ENCODE measurements at places on chromosomes 7 and 10.

DNA sequence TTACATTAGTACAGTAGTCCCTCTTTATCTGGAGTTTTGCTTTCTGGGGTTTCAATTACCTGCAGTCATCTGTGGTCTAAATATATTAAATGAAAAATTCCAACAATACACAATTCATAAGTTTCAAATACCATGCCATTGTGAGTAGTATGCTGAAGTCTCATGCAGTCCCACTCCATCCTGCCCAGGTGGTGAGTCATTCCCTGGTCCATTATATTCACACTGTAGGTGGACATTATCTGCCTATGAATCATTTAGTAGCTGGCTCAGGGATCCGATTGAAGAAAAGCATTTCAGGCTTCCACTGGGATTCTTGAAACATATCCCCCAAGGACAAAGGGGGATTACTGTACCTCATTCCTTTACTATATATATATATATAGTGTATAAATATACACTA, 298.2 kb upstream of the GALNT17 start:
- DNase-seq: no peak

DNA sequence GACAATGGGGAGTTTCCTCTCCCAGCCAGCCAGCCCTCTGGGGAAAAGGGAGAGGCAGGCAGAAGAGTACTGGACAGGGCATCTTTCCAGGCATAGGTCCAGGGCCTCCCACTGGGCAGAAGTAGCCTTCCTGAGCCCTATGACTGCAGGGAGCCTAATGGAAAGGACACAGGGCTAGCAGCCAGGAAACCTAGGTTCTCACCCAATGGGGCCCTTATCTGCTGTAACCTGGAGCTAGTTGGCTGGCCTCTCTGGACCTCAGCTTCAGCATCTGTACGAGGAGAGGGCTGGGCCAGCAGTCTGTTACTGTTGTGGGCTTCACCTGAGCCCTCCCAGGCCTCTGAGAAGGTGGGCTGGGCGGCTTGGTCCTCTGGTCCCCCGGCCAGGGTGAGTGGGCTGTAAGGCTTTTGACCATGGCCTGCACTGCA, 22.4 kb downstream of the LDB3 start:
- DNase-seq: no peak

GRCh38 chr10:125151553-125152449, 8.6 kb downstream of the CTBP2 start:
- DNase-seq: no peak

- no peak for DNase-seq
Measured at GRCh38 chr7:119623427-119623826, 649.5 kb upstream of the KCND2 start.

- no peak for DNase-seq
Measured at GRCh38 chr10:62384447-62385081, 10.4 kb downstream of the ZNF365 start.

DNA sequence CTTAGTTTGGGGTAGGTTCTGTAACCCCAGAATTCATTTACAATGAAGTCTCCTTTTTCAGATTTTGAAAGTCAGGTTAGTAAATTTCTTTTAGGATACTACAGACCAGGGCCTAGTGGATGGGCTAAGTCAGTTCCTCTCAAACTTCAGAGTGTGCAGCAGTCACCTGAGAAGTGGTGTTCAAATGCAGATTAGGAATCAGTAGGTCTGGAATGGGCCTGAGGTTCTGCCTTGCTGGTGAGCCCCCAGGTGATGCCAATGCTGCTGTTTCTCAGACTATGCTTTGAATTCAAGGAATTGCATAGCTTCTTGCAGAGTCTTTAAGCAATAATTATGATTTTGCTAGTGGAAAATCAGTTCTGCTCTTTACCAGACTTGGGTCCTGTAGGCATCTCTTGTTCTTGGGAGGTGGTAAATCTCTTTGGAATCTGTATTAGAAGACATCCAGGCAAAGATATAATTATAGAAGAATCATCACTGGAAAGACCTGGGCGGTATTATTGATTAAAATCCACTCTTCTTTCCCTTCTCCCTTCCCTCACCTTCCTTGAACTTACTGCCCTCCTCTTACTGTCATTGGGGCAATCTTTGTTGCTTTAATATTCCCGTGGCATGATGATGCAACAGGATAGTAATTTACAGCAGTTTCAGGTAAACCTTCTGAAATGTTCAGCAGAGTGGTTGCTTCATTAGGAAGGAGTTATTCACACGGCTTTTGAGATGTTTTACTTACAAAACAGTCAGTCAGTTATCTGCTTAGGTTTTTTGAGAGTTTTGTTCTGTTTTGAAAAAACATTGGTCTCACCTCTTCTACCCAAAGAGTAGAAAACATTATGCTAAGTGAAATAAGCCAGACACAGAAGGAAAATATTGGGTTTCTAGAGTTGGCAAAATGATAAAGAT, 87.2 kb downstream of the NRF1 start:
- no peak for DNase-seq

GRCh38 chr7:123355576-123356190, 155.9 kb upstream of the SLC13A1 start:
- DNase-seq: no peak

DNA sequence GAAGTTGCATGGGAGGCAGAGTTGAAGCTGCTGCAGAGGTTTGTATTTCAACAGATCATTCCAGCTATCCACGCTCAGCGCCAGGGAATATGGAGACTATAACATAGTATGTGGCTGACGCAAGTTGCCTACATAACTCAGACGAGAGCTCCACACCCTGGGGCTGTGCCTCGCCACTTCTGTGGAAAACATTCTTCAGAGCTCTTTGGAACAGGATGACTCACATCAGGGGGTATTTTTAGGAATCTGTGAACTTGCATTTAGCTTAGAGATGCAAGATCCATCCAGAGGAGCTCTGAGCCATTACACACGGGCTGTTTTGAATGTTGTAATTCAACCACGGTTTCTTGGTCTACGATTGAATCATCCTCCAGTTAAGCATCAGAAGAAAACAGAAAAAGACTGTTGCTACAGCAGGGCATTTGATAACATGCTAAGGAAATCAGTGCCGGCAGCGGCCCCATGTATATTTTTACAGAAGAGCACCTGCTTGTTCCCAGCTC, 481.5 kb upstream of the AKR1E2 start:
- no peak for DNase-seq

All from NCI-H2081 treated with DMSO at 0.1 percent for 48 hours (cell line).